Left renal pelvis (tissue), 4 donors: ENCODE measurements at places on chromosomes 4 and X.

GRCh38 chrX:65528293-65528692, 6.3 kb downstream of the LAS1L start:
- no peak for DNase-seq

DNA sequence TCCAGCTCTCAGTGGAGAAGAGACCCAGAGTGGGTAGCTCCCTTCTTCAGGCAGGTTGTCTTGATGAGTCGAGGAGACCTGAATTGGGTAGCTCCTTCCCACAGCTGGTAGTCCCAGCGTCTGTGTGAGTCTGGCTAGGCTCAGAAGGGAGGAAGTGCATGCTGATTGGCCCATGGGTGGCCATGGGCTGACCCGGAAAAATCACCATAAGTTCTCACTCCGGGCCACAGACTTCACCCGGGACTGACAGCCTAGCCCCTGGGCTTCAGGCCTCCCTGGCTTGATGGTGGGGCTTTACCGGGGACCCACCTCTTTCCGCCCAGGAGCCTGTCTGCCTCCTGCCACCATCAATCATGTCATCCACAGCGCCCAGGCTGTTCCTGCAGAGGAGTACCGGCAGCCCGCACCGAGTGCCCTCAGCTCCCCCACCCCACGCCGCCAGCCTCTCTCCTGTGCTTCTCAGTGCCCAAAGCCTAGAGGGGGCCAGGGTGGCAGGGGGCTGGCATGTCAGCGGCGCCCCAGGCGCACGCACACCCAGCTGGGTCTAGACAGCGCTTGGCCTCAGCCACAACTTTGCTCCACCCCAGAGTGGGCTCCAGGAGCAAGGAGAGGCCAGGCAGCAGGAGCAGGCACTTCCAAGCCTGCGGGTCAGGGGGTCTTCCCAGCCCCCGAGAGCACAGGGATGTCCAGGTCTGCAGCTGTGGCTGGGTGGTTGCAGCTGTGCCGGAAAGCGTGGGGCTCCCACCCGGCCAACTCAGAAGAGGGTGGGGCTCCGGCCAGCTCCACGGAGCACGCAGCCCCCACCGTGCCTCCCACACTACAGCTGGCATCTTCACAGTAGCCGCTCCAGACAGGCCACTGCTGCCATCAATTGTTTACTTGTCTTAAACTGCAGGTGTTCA, 16.1 kb upstream of the SAT1 start:
- no peak for DNase-seq

DNA sequence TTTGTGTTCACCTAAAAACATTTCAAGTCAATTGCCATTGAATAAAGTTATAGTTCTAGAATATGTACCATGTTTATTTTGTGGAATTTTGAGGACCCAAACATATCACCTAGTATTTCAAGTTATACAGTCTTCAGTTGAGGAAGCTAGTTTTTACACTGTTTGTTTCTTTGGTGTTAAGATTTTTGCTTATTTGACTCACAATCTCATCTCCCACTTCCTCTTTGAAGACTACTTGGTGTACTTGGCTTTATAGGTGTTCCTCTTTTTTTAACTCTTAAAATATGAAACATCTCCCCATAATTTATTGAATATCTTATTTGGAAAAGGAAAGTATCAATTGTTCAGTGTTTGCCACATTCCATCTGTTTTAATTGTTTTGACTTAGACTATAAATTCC, 675.4 kb downstream of the RAPGEF2 start:
- DNase-seq, result no peak

DNA sequence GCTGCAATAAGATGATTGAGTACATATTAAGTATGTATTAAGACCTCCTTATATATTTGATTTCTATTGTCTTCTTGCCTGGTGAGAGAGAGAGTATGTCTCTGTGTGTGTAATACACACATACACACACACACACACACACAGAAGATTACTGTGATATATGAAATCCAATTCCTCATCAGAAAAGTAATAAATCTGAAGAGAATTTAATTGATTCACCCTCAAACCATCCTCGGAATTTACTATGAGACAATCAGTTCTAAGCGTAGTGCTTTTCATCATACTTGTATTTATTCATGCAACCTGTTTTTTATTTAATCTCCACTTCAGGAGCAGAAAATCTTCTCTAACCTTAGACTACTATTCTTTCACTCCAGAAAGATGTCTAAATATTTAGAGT, 62.3 kb upstream of the TLL1 start:
- no peak for DNase-seq

GRCh38 chrX:103413705-103414387, 37.5 kb downstream of the BEX3 start:
- DNase-seq, result no peak

GRCh38 chrX:104195489-104196084, 29.3 kb downstream of the FAM199X start:
- no peak for DNase-seq

GRCh38 chr4:3266076-3266475, 17.1 kb downstream of the MSANTD1 start:
- DNase-seq, result no peak

- DNase-seq, result no peak
These were observed 316.8 kb upstream of the ZCCHC13 start for GRCh38 chrX:73987166-73987565.

DNA sequence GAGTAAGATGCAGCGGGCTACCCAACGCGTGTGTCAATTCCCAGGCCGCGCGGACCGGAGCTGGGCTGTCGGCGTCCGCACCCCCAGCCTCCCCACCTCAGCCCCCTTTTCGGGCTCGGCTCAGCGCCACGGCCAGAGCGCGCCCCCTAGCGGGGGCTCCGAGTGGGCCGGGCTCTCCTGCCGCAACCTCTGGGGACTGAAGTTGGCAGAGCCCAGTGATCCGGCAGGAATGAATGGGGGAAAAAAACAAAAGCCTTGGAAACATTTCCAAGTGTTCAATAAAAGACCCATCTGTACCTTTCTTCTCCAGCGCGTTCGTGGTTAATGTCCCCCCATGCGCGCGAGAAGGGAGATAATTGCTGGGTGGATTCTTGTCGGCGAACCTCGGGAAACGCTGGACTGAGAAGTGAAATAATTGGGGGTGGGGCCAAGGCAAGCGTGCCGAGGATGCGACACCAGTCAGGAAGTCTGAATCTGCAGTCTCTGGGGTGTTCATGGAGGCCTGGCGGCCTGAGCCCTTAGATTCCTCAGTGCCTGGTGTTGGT, 5.2 kb upstream of the ARX start:
- DNase-seq, result no peak

DNA sequence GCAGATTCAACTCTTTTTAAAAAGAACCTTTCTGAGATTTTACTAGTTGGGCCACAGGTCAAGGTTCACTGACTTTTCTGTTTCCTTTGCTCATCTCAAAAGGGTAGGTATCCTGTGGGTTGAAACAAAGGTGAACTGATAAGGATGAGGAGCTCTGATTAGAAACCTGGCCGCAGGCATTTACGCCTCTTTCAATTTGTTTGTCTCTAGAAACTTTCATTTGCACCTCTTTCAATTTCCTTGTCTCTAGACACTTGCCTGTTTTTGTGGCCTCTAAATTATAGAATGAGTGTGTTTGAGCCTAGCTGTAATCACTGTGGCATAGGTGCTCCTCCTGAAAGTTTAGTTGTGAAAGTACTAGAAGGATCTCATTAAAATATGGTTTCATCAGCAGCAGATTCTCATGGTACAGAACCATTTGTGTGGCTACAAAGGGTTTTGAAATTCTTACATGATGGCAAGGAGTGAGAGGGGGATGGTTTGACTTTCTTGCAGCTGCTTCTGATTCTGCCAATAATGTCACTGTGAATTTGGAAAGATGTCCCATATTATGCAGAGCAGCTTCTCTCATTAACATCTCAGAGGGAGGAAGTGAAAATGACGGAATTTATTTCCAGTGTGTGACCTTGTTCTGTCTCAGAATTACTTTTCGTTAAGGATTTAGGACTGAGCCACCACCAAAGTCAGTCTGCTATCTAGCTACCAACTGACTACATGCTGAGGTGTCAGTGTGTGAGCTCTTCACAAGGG, 142.2 kb downstream of the SH2D1A start:
- DNase-seq, result no peak

GRCh38 chr4:46032056-46032455, 91.8 kb downstream of the GABRG1 start:
- DNase-seq, result no peak

DNA sequence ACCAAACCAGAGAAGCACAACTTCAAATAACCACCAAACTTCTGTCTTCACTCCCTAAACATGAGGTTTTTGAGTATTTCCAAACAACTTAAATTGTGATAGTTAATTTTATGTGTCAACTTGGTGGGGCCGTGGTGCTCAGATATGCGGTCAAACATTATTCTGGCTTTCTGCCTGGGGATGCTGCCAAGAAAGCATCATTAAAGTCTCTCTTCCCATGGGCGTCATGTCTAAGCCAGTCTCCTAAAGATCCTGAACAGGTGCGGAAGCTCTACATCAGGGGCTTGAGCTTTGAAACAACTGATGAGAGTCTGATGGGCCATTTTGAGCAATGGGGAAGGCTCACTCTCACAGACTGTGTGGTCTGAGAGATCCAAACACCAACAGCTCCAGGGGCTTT, 24.1 kb upstream of the SOD3 start:
- DNase-seq, result no peak

- DNase-seq, result no peak
These were observed 185.4 kb downstream of the OR13H1 start for GRCh38 chrX:131729295-131729694.

DNA sequence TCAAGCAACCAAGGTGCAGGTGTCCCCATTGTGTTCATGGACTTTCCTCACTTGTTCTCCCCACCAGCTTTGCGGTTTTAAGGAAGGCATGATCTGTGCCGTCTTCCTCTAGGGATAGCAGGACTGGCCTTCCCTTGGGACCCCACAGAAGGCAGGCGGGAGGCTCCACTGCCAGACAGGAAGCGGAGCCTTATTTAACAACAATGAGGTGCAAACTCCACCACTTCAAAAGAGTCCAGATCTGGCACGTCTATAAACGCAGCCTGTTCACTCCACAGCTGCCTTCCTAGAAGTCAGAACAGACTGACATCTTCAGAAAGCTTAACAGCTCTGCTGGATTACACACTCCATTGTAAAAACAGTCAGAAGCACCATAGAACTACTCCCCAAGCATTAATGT, 1.7 kb upstream of the GPR143 start:
- DNase-seq, result no peak

DNA sequence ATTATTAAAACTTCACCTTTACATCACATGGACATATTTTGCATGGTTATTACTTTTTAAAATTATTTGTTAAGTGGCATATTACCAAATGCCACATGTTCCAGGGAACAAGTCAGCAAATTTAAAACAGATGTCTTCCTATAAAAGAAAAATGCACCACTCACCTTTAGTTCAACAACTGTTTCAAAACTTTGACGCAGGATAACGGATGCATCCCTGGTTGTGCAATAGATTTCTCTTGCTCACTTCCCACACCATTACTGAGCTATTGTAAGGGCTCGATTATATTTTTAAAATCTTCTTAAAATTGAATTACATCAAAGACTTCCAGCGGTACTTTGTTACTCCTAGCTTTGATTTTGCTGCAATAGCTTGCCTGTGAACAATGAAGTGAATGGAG, 93.0 kb upstream of the ARHGAP24 start:
- no peak for DNase-seq

DNA sequence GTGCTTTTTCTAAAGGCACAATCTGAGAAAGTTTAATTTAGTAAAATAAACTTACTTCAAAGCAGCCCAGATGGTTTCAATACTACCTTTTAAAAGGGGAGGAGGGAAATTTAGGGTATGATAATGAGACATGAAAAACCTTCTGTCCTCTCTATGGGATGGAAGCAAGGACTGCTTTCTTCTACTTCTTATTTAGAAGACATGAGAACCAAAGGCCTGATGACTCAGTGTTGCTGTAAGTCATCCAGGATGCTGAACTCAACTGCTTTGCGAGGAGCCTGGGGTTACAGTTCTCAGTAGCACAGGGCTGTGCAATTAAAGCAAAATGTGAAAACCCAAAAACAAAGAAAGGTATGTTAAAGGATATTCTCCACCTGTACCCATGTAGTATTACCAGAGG, 140.8 kb upstream of the EDNRA start:
- no peak for DNase-seq

GRCh38 chrX:41858161-41858775, 65.1 kb downstream of the CASK start:
- DNase-seq, result no peak

DNA sequence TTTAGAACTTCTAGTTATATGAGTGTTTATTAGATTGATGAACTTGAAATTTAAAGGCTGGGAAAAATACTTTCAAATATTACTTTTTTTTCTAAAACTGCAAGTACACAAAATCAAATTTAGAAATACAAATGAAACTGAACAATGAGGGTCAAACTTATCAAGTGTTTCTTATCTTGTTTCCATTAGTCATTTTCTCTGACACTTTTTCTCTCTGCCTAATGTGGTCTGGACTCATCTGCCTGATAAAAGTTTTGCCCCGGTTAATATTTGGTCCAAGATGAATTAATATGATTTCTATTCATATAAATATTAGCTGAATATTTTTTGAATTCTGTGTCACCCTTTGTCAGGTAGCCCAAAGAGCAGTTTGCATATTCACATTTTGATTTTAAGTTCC, 8.7 kb upstream of the HPGDS start:
- DNase-seq, result no peak

- DNase-seq, result no peak
These were observed 101.3 kb downstream of the RTL5 start for GRCh38 chrX:72030431-72030830.

- no peak for DNase-seq
These were observed 32.2 kb upstream of the UGT2B4 start for GRCh38 chr4:69527924-69528323.

DNA sequence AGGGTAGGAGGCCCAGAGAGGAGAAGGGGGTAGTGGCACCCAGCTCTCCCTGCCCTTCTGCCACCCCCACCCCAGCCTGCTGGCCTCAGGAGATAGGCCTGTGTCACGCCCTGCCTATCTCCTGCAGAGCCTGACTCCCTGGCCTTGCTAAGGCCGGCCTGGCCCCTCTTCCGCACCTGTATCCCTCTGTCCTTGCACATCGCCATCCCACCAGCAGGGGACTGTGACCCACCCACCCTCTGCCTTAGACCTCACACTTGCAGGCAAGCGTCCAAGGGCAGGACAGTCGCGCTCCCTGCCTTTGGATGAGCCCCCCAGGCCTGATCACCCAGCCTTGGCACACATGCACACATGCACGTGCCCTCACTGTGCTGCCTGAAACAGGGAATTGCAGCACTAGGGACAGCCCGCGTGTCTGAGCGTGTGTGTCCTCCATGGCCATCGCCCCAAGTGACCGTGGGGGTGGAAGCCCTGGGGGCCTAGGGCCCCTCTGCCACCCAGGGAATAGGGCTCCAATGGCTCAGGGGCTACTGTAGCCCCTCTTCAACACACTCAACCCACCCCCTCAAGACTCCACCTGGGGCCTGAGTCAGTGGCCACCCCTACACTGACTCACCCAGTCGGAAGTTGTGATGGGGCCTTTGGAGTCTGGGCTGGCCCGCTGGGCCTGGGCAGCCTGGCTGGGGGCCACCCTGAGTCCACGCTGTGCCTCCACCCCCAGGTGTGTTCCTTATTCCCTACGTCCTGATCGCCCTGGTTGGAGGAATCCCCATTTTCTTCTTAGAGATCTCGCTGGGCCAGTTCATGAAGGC, 2.1 kb downstream of the SLC6A8 start:
- DNase-seq, result no peak

GRCh38 chr4:155881555-155881954, 15.5 kb upstream of the ASIC5 start:
- no peak for DNase-seq

GRCh38 chr4:119246177-119246733, 33.7 kb downstream of the USP53 start:
- no peak for DNase-seq
